Endodermal cell (in vitro differentiated cells): ENCODE measurements at places on chromosomes 7 and 10. TPM values are rescaled to one million over a fixed set of nuclear protein-coding genes. Genes with fewer than 3 reads are reported as not detected.
A peak's percentile ranks its signal among the peaks of the same experiment; 100 is the strongest.

GRCh38 chr10:112262546-112262945, 20.7 kb upstream of the TECTB start:
- no peak overlapping the region for H3K27ac ChIP-seq
- no peaks in the 10 kb centered on the region for H3K36me3 ChIP-seq
- DNase-seq = no peak
- no peaks in the 10 kb centered on the region for H3K27me3 ChIP-seq

DNA sequence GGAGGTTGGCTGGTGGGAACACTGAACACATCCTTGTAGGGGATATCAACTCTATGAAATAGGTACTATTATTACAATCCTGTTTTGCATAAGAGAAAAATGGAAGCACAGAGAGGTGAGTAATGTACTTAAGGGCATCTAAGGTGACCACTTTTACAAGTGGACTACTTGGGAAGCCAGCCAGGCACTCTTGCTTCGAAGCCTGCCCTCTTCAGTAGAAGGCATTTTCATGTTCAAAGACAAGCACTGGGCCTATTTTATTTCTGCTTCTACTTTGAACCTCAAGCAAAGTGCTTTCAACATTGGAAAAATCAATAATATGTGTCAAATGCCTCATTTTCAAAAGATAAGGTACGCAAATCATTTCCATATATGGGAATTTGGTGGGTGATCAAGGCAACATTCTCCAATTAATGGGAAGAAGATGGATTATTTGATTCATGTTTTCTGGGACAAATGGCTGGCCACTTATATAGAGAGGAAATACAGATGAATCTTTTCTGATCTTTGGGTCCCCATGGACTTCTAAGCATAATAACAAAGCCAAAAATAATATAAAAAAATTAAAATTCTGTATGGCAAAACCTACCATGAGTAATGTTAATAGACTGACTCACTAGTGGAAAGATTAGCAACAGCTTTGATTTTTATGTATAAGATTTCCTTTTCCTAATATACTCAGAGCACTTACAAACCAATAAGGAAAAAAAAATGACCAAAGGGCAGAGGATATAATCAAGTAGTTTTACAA, 270.2 kb downstream of the FRMD4A start:
- H3K4me1 ChIP-seq = no peaks in the 10 kb centered on the region
- H3K27me3 ChIP-seq = no peaks in the 10 kb centered on the region
- H3K27ac ChIP-seq = no peak overlapping the region
- no peaks in the 10 kb centered on the region for H3K36me3 ChIP-seq
- no peak for DNase-seq

DNA sequence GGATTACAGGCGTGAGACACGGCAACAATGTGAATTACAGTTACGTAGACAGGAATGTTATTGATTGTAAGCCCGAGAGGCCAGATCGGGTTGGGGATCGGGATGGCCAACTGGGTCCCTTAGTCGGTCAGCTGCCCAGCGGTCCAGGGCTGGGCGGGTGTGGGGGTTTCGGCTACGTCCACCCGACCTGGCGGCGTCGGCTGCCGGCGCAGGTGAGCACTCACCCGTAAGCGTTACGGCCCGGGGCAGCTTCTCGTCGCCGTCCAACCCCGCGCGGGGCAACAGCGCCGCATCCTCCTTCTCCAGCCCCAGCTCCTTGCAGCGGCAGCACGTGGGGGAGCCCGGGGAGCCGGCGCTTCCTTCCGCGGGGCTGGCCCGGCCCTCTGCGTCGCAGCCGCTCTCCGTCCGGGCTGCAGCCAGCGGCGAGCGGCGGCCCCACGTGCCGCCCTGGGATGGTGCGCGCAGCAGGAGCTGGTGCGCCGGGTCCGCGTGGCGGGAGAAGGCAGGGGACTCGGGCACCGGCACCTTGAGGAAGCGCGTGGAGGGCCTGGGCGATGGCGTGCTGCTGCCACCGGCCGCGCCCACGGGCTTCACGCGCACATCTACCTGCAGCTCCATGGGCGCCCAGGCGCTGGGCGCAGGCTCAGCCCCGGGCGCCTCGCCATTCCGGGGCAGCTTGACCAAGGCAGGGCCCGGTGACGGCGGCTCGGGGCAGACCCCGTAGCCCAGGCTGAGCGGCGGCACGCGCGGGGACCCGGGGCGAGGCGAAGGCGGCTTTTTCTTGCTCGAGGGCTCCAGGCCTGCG, 609 bp downstream of the KLRG2 start:
- H3K4me1 ChIP-seq = no peaks in the 10 kb centered on the region
- H3K36me3 ChIP-seq = no peaks in the 10 kb centered on the region
- DNase-seq = peak; percentile 86
- H3K27me3 ChIP-seq = peaks cover 39% of the 10 kb centered on the region
- no peak overlapping the region for H3K27ac ChIP-seq
- H3K4me3 ChIP-seq = peak overlapping the region; percentile 73

SPOCK2 gene
- total RNA-seq = 1.6 and 2.3 TPM in 2 replicates

DNA sequence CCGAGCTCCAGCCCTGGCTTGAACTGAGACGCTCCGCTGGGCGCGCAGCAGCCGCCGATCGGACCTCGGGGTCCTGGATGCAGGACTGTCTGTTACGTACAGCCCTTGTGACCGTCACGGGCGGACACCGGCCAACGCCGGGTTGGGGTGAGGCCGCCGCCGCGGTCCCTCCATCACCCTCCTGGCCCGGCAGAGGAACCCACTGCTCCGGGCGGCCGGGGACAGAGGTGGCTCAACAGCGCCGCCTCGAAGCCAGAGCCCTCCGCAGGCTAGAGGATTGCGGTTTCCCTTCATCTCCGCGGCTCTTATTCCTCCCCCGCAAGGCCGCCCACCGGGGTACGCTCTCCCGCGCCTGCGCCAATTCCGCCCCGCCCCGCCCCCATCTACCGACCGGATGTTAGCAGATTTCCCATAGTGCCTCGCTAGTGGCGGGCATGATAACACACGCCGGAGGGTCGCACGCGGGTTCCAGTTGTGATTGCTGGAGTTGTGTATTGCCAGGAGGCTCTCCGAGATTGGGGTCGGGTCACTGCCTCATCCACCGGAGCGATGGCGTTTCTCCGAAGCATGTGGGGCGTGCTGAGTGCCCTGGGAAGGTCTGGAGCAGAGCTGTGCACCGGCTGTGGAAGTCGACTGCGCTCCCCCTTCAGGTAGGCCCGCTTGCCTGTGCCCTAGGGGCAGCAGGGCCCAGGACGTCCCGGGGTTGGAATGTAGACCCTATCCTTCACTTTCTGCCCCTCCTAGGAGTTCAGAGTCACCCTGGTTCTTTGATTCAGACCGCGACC, at the start of gene TFAM:
Gene TFAM, plus strand, starts transcription at position 412 of the 785 bp plus-strand sequence. Its CDS starts 138 bp downstream, at position 550.
- peaks cover 38% of the 10 kb centered on the region for H3K36me3 ChIP-seq
- DNase-seq = peak; percentile 99
- H3K27ac ChIP-seq = peak within 1 kb of the TSS; percentile 72
- peak within 1 kb of the TSS; percentile 90 for H3K4me3 ChIP-seq

OPN1SW gene
- not detected in 2 replicates for total RNA-seq

GRCh38 chr7:92740700-92741126, 95.7 kb downstream of the CDK6 start:
- H3K27me3 ChIP-seq = no peaks in the 10 kb centered on the region
- no peak overlapping the region for H3K4me3 ChIP-seq
- peak; percentile 47 for DNase-seq
- peaks cover 9% of the 10 kb centered on the region for H3K36me3 ChIP-seq
- no peak overlapping the region for H3K27ac ChIP-seq
- no peaks in the 10 kb centered on the region for H3K4me1 ChIP-seq

DNA sequence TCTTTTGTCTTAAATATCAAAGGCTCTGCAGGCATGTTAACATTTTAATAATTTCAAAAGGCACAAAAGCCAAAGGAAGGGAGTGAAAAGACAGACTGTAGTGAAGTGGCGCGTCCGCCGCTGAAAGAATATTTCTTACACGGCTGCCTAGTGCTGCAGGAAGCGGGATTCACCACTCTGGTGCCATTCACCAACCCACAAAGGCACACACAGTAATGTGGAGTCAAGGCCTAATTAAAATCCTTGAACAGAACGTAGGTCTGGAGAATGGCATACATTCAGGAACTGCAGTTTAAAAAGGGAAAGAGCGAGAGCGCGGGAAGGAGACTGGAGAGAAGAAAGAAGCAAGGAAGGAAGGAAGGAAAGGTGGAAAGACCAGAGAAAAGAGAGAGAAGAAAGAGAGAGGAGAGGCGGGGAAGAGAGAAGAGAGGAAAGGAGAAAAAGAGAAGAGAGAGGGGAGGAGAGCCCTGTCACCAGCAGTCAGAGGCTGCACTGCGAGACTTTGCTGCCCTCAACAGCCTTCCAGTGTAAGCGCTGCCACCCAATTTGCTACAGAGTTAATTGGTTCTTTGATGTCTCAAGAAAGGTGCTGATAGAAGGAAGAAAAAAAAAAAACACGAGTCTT, 554.0 kb downstream of the MDFIC start:
- no peaks in the 10 kb centered on the region for H3K27me3 ChIP-seq
- peak; percentile 78 for DNase-seq
- no peaks in the 10 kb centered on the region for H3K36me3 ChIP-seq
- H3K4me3 ChIP-seq = peak overlapping the region; percentile 81
- H3K4me1 ChIP-seq = no peaks in the 10 kb centered on the region
- no peak overlapping the region for H3K27ac ChIP-seq

DNA sequence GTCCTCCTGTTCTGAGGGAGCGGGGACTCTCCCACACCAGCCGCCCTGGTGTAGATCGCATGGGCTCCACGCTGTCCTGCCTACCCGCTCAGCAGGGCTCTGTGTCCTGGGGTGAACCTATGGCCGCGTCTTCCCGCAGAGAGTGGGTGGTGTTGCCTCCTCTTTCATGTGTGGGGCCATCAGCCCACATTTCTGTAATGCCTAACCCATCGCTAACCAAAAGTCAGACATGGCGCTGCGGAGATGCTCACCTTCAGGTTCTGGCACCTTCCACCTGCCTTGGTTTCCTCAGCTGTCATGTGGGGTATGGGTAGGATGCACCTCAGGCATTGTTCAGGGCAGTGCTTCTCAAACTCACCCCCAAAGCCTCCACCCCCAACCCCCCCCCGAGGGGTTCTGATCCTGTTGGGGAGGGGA, 50.5 kb upstream of the CAMK2B start:
- no peak overlapping the region for H3K4me3 ChIP-seq
- no peak overlapping the region for H3K27ac ChIP-seq
- DNase-seq = no peak

DNA sequence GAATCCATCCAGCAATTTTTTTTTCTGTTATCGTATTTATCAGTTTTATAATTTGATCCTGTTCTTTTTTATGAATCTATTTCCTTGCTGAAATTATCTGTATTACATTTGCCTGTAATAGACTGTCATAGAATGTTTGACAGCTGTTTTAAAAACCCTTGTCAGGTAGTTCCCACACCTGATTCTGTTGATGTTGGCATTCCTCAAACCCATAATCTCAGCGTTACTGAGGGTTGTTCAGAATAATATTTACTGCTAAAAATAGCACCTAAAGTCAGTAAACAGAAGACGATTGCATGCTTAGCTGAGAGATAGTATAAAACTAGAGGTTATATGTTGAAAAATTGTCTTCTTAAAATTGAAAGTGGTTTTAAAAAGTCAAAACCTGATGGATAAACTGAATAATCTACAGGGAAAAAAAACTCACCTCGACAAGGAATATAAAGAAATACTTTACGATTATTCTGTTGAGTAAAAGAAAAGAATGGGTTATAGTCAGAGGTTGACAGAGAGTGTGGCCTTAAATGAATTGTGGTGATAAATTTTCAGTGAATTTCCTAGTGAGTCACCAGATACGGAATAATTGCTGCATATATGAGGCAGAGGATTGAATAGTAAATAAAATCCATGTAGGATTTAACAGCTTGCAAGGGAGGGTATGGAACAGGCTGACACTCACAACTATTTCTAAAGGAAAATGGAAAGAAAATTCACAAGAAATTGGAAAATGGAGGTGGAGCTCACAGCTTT, 824.1 kb upstream of the IGFBP3 start:
- H3K27ac ChIP-seq = no peak overlapping the region
- no peak for DNase-seq
- no peaks in the 10 kb centered on the region for H3K36me3 ChIP-seq
- H3K4me1 ChIP-seq = no peaks in the 10 kb centered on the region
